ENCODE measurements at places on chromosomes 1 and 21. TPM values are rescaled to one million over a fixed set of nuclear protein-coding genes. Genes with fewer than 3 reads are reported as not detected.

DNA sequence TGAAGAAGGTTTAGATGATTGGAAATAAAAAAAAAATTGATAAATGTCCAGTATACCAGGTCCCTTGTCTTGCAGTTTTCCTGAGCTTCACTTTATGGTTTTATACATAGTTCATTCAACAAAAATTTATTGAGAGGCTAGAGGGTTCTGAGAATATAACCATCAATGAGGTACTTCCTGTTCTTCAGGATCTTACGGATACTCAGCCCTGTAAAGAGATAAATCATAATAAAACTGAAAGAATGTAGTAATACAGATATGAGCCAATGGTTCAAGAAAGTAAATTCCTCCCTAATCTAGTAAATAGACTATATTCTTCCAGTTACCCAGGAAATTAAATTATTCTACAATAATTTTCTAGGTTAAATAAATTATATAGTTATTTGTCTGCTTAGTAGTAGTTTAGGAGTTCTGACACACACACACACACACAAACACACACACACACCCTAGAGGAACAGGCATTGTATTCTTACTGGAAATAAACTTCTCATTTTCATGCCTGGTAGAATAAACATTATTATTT lies 70.4 kb upstream of the HMCN1 start:
- no peak for DNase-seq

Gene XCL2
- not detected for total RNA-seq

GRCh38 chr1:219686171-219686570 lies 73.3 kb upstream of the ZC3H11B start:
- DNase-seq, result no peak

DNA sequence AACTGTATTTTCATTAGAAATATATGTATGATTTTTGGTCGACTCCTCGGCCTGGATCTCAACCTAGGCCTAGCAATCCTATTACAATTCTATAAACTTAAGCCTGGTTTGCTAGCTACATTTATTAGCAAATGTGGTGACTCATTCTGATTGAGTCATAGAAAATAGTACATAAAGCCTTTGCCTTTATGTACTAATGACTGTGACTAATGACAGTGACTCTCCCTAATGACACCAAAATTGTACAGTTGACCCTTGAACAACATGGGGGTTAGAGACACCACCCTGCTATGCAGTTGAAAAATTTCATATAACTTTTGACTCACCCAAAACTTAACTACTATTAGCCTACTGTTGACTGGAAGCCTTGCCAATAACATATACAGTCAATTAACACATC lies 78.9 kb downstream of the CLEC20A start:
- DNase-seq, result no peak

DNA sequence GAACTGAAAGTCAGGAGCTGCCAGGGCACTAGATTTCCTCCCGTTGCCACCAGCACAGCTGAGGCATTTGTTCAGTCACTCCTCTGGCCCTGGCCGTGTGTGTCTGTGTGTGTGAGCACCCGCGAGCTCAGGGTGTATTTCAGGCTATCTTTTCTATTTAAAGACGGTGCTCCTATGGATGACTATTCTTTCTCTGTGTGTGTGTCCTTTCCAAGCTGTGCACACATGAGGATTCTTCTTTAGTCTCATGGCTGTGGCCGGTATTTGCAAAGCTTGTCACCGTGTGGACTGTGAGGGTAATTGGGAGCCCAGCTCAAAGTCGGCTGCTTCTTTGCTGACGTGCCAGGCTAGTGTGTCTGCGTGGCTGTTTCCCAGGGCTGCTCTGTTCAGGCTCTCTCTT lies 3.0 kb upstream of the KCND3 start:
- DNase-seq, result no peak

GRCh38 chr1:25765136-25765922 lies 34.7 kb upstream of the SELENON start:
- DNase-seq, result no peak

GRCh38 chr1:81118550-81118949 lies 682.2 kb upstream of the ADGRL2 start:
- DNase-seq, result no peak

Gene USF1
- 176 TPM for total RNA-seq

- no peak for DNase-seq
Measured at GRCh38 chr1:55076356-55076755, 37.0 kb downstream of the PCSK9 start.

GRCh38 chr1:26254404-26254803 lies 20.4 kb downstream of the CEP85 start:
- no peak for DNase-seq
